ENCODE measurements at places on chromosomes 12 and 14.

DNA sequence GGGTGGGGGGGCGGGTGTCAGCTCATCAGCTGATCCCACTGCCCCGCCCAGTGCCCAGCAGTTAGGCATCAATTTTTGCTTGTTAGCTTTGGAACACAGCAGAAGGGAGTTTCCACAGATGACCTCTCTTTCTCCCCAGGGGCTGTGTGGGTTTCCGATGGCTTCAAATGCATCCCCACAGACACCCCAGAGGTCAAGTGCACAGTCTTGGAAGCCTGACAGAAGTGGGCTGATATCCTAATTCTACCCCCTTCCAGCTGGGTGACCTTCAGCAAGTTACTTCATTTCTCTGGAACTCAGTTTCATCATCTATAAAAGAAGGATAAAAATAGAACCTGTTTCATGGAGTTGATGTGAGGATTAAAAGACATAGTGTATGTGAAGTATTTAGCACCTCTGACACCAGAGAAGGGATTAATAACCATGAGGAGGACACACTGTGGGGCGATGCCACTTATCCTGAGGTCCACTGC is 22.0 kb downstream of the TTC9 start:
- no peak for DNase-seq

DNA sequence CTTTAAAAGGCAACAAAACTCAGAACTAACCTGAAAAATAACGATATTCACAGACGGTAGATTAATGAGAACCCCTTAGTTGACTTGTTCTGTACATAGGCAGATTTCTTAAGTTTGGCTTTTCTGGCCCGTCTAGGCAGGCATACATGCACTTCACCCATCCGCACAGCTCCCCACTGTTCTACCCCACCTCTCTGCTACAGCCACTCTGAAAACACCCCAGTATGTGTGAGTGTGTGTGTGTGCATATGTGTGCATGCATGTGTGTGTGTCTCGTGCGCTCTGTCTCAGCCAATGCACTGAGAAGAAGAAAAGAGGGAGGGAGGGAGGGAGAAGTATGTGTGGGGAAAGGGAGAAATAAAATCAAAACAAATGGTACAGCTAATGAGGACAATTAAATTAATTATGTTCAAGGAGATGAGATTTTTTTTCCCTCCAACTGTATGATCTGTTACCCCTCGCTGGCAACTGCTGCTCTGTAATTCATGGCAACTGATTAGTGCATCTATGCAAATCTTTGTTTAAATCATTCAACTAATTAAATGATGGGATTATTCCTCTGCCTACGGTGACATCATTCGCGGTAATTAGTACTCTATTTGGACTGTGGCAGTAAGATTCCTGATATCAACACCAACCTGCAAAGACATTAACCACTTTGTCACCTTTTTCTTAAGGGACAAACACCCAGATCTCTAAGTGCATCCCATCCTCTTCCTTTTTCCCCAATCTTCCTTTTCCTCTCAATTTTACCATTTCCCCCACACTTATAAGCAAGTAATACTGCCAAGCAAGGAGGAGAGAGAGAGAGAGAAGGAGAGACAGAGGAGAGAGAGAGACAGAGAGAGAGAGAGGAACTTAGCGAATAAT is 2.2 kb upstream of the LMO3 start:
- no peak for DNase-seq

DNA sequence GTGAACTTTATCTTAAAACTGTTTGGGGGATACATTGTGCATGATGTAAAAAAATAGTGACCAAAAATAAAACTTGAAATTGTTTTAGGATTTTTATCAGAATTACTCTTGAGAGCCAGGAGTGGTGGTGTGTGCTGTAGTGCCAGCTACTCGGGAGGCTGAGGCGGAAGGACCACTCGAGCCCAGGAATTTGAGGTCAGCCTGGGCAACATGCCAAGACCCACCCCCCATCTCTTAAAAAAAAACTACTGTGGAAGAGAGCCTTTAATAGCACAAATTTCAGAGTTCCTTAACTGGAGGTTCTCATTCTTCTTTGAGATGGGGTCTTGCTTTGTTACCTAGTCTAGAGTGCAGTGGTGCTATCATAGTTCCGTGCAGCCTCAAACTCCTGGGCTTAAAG is 21.5 kb downstream of the CPSF2 start:
- DNase-seq, result no peak

GRCh38 chr12:84572196-84572595 is 340.4 kb downstream of the SLC6A15 start:
- no peak for DNase-seq

DNA sequence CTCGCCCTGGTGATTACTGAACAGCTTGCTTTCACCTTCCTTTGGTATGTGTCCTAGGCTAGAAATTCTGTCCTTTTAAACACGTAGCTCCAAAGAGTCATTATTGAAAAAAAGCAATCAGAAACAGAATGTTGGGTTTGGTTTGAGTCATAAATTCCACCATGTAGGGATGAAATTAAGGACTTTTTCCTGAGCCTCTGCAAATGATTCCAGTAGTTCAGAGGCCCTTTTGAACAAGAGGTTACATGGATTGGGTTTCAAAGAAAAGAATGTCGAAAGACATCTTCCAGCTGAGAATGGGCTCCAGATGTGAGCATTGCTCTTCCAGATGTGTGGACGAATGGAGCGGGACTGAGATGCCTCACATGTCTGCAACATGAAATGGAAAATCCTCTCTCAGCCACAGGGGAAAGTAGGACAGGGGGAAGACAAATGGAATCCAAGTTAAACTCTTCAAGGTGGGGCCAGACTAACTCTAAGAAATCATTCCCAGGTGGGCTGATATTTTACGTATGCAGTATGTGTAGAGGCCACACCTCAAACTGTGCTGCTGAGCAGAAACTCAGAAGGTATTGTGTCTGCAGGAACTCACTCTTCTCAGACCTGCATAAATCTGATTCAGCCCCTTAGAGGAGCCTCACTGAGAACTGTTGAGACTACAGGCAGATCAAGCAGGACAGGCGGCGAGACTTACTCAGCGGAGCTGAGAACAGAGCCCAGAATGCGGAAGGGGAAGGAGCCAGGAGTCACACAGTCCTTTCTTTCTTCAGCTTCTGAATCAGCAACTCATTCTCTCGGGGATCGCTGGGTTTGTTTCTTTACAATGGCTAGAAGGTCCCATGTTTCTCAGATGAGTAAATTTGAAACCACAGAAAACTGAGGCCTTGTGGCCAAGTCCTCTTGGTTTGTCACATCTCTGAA is 23.3 kb upstream of the EMP1 start:
- peak; percentile 96 for DNase-seq

- no peak for DNase-seq
These were observed 584.6 kb downstream of the ALG10 start for GRCh38 chr12:34606749-34607519.

DNA sequence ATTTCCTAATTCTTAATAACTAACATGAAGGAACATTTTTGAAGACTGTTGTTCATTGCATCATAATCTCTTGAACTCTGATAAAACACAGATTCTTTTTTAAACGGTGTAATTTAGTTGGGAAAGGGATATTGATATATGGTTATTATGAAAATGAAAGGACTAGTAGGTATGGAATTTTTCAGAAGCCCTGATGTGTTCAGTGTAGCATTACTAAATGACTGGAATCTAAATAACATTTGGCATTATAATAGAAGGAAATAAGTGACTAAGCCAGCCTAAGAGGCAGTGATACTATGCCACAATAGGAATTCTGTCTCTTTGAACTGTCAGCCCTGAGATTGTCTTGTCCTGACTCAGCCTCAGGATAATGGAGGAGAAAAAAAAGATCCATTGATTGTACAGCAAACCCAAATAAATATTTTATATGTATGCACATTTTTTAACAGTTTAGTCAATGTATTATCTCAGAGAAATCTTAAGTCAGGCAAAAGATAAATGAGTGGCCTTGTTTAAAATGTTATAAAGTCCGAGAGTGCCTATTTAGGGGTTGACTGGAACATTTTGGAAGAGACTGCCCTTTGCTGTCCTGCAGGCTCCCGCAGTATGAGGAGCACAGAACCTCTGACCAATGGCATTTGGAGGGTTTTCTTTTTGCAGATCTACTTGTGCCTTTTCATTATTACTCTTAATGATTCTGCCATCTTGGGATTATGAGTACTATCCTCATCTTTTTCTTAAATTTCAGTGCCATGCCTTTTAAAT is 271.2 kb downstream of the EGLN3 start:
- no peak for DNase-seq

DNA sequence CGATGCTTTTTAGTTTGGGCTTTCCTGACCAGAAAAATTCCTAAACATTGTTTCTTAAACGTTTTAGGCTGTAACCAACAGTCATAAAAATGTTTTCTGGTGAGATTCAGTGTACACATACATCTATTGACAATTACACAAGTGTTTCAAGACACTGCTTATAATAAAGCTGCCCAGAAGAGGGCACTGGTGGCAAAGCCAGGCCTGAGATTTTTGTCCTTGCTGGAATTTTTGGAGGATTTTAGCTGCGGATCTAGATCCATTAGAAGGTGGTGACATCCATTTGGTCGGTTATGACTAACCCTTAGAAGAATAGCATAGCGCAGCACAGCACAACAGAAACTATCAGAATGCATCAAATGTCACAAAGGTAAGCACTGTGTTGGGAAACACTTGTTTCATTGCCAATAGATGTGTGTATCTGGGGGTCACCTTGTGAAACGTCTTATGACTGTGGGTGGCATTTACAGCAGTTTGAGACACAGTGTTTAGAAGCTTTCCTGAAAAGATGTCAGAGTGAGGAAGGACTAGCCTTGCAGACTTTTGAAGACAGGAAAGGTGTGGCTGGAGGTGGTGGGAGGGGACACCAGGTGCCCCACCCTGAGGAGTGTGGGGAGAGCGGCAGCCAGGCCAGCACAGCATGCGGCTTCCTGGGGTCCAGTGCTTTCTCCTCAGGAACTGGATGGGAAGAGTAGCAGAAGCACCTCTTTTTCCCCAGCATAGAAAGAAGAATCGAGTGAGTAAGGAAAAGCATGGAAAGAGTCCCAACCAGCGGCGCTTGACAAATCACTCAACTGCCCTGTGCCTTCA is 54.7 kb upstream of the FKBP4 start:
- no peak for DNase-seq

DNA sequence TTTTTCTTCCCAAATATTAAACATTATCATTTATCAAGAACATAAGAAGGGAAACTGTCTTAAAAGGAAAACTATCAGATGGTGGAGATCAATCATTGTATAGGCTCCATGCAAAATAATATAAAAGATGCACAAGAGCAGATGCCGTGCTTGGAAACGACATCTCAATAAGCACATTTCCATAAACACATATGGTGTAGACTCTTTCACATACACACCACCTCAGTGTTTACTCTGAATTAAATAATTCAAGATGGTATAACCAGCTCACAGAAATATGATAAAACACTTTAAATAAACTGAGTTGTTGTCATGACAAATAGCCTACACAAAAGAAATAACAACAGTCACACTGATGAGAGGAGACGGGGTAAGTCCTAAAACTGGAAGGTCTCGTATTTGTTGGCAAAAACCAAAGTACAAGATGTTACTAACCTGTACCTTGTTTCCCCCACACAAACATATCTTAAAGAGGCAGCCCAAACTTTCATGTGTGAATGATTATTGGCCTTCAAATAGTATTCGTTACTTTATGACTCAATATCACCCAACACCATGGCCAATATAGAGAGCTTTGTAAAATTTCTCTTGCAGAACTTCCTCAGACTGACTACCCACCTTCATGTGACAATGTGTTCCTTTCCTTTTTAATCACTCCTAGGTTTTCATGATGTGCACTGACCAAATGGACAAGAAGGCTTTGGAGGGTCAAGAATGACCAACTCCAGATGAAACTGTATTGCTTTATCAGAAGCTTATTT is 48.6 kb upstream of the TMPO start:
- no peak for DNase-seq

DNA sequence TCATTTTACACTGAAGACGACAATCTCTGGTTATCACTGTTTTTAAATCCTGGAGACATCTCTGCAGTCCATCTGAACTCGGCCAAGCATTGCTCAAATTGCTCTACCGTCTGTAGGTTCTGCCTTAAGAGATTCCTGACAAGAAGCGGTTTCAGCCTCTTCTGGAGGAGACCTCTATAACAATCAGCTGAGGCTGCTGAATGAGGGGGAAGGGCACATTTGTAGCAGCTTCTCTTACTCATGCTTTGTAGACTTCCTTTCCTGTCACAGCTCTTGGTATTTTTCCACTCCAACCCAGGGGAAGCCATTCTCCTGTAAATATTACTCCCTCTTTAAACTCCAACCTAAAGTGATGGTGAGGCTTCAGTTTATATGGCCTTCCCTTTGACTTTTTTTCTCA is 3.0 kb downstream of the ARG2 start:
- DNase-seq, result no peak

- no peak for DNase-seq
These were observed 59.4 kb upstream of the VSX2 start for GRCh38 chr14:74179856-74180255.

GRCh38 chr12:109110988-109111495 is 5.3 kb upstream of the ACACB start:
- DNase-seq, result peak; percentile 93

- no peak for DNase-seq
These were observed 128.6 kb upstream of the CPM start for GRCh38 chr12:69061574-69061973.

GRCh38 chr12:96824074-96824837 is 82.8 kb upstream of the NEDD1 start:
- DNase-seq, result no peak

- DNase-seq, result no peak
These were observed 77.3 kb downstream of the NOS1 start for GRCh38 chr12:117284140-117284539.

GRCh38 chr12:5433845-5434646 is 2.1 kb downstream of the NTF3 start:
- DNase-seq, result peak; percentile 84

DNA sequence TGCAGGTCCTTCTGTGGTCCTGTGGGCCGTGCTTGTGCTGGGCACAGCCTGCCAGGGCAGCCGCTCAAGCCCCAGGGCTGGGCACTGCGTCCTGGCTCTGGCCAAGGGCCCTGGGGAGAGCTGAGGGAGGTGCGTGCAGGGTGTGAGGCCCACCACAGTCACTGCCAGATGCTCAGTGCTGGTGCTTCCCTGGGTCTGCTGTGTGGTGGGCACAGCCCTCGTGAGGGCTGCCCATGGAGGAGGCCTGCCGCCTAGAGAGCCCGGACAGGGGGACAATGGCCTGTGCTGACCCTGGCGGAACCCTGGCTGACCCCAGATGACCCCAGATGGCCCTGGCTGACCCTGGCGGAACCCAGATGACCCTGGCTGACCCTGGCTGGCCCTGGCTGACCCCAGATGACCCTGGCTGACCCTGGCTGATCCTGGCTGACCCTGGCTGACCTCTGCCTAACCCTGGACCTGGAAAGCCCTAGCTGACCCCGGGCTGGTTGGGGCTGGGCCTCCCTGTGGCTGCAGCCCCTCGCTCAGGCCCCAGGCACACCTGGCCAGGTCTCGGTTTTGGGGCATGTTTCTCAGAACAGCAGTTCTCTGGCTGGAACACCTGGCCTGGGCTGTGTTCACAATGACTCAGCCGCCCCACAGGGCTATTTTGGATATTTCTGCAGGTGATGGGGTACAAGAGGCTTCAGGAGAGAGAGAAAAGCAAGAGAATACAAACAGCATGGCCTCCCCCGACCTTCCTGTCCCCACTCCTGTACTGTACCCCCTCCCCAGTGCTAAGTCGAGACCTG is 55.4 kb downstream of the TMEM121 start:
- no peak for DNase-seq
